ENCODE measurements at places on chromosomes 2 and 18.

GRCh38 chr2:152241948-152242729 lies 66.6 kb upstream of the STAM2 start:
- no peak for DNase-seq

GRCh38 chr18:66167829-66168684 lies 417.2 kb downstream of the CDH7 start:
- no peak for DNase-seq

DNA sequence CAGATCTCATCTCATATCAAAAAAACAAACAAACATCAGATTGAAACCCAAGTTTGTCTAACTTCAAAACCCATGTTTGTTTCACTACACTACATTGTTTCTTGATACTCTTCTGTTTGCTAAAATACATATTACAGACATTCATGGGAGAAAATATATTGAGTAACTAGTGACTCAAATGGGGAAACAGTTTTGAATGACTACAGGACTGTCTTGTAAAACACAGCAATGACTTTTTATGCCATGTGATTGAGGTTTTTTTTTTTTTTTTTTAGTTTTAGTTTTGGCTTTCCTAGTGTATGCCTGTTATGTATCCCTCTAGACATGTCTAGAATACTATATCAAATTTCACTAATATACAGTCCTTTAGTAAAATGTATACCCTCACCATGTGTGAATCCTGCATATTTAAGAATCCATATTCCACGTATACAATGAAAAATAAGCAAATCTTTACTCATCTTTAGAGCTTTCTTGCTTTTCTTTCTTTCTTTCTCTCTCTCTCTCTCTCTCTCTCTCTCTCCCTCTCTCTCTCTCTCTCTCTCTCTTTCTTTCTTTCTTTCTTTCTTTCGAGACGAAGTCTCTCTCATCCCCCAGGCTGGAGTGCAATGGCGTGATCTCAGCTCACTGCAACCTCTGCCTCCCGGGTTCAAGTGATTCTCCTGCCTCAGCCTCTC lies 46.6 kb upstream of the SERTAD2 start:
- DNase-seq, result no peak

DNA sequence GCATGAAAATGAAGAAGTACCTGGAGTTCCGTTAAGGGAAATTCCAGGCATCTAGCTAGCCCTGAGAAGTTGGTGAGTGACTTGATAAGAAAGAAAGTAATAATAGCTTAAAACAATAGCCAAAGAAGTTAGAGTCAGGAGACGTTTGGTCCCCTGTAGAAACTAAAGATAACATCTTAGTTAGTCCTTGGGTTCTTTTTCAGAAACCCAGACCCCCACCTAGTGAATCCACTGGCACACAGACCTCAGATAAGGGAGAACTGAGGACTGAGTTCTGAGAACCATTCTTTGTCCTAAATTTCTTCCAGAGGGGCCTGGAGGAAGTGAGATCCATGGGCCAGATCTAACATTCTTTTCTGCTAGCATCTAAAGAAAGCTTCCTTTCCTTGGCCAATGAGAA lies 335.4 kb downstream of the SLC4A3 start:
- DNase-seq, result no peak

DNA sequence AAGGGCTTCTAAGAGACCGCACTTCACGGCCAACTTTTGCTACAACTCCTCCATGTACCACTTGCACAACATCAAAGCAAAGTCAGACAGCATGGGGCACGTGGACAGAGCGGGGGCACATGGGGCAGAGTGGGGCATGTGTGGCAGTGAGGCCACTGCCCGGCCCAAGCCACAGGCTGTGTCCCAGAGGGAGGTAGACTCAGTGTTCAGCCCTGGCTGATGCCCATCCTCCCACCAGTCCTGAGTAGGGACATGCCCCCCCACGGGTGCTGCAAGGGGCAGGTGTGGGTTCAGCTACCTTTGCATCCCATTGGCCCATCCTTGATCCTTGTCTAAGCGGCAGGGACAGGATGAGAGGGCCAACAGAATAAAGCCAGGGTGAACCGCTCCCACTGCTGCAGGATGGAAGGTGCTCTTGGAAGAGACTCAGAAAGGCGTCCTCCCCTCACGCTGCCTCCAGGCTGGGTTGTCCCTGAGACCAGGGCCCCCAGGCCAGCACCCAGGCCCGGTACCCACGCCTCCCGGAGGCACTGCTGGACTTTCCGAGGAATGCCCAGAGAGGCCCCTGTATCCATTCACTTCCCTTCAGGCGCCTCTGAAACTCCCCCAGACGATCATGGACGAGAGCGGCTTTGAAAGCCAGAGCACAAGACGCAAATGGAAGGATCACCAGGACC lies 218.2 kb downstream of the NDUFA10 start:
- DNase-seq, result no peak

DNA sequence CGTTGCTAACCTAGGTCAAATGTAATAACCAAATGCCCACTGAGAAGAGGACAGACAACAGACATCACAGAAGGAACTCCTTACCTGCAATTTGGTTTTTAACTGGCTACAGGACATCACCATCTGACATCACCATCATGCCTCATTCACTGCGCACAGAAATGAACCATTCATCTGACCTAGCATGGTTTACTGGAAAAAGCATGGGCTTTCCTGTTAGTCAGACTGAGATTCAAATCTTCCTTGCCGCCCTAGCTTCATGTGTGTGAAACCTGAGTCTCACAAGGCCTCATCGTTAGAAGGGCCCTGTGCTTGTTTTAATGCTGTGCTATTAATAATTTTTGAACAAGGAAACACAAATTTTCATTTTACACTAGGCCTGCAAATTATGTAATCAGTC lies 1.1 kb upstream of the HIBCH start:
- no peak for DNase-seq

DNA sequence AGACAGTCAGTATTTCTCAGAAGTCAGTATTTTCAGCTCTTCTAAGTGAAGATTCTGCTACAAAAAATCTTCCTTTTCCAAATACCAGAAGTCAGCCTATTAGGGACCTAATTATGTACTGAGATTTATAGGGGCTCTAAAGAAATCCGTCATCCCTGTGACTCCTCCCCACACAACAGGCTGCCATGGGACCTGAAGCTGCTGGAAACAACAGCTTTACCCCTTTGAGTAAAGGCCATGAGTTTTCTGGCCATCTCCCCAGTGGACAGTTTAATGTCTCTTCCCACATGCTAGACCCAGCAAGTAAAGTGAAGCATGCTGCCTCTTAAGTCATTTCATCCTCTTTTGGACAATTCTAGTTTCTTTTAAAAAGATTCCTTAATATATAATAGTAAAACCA lies 255.7 kb upstream of the ACVR2A start:
- no peak for DNase-seq

DNA sequence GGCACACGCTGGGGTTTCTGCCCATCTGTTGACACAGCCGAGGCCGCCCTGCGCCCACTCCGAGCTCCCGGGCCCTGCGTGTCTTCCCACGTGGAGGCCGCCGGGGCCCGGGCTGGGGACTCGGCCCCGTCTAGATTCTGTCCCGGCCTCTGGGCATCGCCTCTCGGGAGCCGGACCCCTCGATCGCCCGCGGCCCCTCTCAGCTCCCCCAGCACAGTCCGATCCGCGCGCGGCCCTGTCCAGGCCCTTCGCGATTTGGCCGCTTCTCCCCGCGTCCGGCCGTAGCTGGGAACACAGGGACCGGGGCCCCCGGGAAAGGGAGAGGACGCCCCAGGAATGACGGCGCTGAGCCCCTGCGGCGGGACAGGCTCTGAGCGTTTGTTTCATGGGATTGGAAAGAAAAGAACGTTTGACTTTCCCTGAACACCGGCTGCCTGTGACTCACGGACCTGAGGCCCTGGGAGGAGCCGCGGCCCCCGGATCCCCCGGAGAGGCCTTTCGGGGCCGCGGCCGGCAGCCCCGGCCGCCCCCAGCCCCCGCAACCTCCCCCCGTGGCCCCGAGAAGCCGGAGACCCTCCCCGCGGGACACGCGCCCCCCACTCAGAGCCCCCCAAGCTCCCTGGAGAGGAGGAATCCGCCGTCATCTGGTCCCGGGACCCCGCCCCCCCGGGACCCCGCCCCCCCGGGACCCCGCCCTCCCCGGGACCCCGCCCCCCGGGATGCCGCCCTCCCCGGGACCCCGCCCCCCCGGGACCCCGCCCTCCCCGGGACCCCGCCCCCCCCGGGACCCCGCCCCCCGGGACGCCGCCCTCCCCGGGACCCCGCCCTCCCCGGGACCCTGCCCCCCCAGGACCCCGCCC lies 62.7 kb upstream of the CTDP1 start:
- DNase-seq, result no peak

DNA sequence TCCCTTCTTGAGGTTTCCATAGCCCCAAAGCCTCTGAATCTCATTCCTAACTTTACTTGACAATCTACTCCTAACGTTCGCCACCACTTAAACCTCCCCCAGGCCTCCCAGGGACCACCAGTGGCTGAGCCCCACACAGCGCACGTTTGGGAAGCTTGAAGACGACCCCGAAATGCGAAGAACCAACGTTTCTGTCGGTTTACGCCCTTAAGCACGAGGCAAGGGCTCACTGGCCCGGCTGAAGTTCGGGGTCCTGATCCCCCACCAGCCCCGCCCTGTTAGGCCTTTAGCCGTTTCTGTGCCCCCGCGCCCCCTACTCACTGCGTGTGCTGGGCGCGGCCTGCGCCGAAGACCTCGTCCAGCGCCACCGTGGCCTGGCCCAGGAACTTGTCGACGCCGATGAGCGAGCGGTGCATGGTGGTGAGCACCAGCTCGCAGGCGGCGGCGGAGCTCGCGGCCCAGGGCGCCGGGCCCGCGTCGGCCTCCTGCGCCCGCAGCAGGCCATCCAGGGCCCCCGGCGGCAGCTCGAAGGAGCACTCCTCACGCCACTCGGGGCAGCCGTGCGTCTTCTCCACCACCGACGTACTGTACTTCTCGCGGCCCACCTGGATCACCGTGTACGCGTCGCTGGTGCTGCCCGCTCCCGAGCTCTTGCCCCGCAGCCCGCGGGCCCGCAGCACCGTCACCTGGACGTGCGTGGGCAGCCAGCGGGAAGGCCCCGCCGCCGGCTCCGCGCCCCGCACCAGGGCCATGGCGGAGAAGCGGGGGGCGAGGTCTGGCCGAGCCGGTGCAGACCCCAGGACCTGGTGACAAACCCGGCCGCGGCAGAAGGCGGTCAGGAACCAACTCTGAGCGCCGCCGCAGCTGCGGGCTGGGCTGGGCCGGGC lies 479 bp downstream of the RAB11FIP5 start:
- DNase-seq, result no peak

DNA sequence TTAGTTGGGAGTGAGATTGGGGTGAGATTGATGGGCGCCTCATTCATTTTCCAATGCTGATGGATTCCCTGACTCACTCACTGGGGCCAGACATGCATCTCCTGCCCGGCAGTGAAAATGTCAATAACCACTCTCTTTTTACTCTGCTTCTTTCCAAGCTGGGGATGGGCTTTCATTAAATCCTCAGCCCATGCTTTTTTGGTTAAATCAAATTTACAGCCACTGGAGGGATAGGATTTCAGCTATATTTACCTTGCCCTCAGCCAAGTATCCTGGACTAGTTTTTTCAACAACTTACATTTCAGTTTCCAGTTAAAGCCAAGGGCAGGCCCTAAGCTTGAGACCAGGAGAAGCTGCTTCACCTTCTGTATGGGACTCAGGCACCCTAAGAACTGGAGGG lies 162.8 kb downstream of the TSN start:
- DNase-seq, result no peak

- no peak for DNase-seq
Observed at GRCh38 chr2:230267059-230267458, 41.5 kb downstream of the SP140 start.
